ENCODE measurements at places on chromosomes 3 and 15. TPM values are rescaled to one million over a fixed set of nuclear protein-coding genes. Genes with fewer than 3 reads are reported as not detected.

The BCL2A1 gene
- 25.4 TPM for polyA plus RNA-seq

- no peaks in the 10 kb centered on the region for H3K36me3 ChIP-seq
- H3K27me3 ChIP-seq: no peaks in the 10 kb centered on the region
- H3K4me1 ChIP-seq: no peaks in the 10 kb centered on the region
- no peak for DNase-seq
- H3K4me3 ChIP-seq: no peak overlapping the region
Observed at GRCh38 chr15:42152196-42152920, 4.1 kb downstream of the PLA2G4F start.

The DNAJC13 gene
- polyA plus RNA-seq: 7.1 TPM

DNA sequence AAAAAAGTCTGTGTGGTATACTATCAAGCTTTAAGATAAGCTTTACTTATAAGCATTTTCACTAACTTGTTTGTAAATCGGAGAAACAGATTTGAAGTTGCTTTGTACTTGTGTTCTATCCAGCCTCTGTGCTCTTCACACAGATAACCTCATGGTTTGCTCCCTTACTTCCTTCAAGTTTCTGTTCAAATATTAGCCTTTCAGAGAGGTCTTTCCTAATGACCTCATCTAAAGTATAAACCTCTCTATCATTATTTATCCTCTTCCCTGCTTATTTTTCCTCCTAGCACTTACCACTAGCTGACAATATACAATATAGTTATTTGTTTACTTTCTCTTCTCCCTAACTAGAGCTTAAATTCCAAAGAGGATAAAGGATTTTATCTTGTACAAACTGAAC lies 180.0 kb downstream of the CBLB start:
- H3K27me3 ChIP-seq: no peaks in the 10 kb centered on the region
- H3K4me1 ChIP-seq: peaks cover 10% of the 10 kb centered on the region
- peaks cover 25% of the 10 kb centered on the region for H3K36me3 ChIP-seq
- no peak overlapping the region for H3K4me3 ChIP-seq
- DNase-seq: no peak
- peak overlapping the region; percentile 23 for H3K27ac ChIP-seq

GRCh38 chr3:32961189-32961715 lies 9.8 kb downstream of the CCR4 start:
- H3K36me3 ChIP-seq: peaks cover 14% of the 10 kb centered on the region
- H3K27me3 ChIP-seq: no peaks in the 10 kb centered on the region
- no peak for DNase-seq
- peak overlapping the region; percentile 78 for H3K27ac ChIP-seq

GRCh38 chr3:74832925-74833324 lies 218.5 kb upstream of the CNTN3 start:
- no peaks in the 10 kb centered on the region for H3K4me1 ChIP-seq
- no peak for DNase-seq
- no peaks in the 10 kb centered on the region for H3K36me3 ChIP-seq
- no peaks in the 10 kb centered on the region for H3K27me3 ChIP-seq
- H3K27ac ChIP-seq: no peak overlapping the region
- no peak overlapping the region for H3K4me3 ChIP-seq

The PLA2G4F gene
- polyA plus RNA-seq: not detected

The HOMER2 gene
- 9.4 TPM for polyA plus RNA-seq

The C3orf20 gene
- not detected for polyA plus RNA-seq

DNA sequence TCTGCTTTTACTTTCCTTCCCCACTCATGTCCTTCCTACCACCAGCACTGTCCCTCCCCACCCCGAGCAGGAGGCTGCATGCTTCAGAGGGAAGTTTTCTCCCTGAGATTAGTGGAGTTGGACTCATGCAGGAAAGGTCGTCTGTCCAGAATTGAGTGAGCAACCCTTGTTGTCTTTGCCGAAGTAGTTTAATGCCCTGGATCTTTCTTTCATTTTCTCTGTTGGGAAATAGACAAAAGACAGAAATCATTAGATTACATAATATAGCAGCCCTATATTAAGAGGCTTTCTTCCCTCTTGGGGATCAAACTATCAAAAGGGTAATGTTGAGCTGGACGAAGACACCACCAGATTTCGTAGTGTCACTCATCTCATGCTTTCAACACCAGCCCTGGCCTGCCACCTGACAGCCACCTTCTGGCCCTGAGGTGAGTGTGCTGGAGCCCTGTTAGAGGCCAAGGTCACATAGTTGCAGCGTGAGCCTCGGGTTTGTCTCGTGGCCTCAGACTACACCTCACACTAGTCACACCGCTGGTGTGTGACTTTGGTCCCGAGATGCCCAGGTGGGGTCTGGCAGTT lies 231.0 kb downstream of the ITPR1 start:
- DNase-seq: no peak
- H3K4me3 ChIP-seq: no peak overlapping the region
- H3K27ac ChIP-seq: no peak overlapping the region

The ULK4 gene
- 11.1 TPM for polyA plus RNA-seq

DNA sequence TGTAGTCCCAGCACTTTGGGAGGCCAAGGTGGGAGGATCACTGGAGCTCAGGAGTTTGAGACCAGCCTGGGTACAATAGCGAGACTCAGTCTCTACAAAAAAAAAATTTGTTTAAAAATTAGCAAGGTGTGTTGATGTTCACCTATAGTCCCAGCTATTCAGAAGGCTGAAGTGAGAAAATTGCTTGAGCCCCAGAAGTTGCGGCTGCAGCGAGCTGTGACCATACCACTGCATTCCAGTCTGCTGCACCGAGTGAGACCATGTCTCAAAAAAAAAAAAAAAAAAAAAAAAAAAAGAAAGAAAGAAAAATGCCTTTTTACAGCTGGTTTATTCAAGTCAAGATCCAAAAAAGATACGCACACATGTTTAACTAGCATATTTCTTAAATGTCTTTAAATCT lies 17.0 kb upstream of the MUC20 start:
- no peak overlapping the region for H3K27ac ChIP-seq
- H3K4me1 ChIP-seq: no peaks in the 10 kb centered on the region

GRCh38 chr15:66951531-66952320 lies 113.7 kb upstream of the SMAD3 start:
- H3K4me1 ChIP-seq: no peaks in the 10 kb centered on the region
- no peak for DNase-seq
- no peaks in the 10 kb centered on the region for H3K36me3 ChIP-seq
- no peak overlapping the region for H3K4me3 ChIP-seq
- H3K27me3 ChIP-seq: peaks cover 4% of the 10 kb centered on the region
- H3K27ac ChIP-seq: no peak overlapping the region
